ENCODE measurements at places on chromosomes 16 and 17.

- no peak for DNase-seq
Measured at GRCh38 chr16:70257391-70257790, 5.7 kb upstream of the EXOSC6 start.

DNA sequence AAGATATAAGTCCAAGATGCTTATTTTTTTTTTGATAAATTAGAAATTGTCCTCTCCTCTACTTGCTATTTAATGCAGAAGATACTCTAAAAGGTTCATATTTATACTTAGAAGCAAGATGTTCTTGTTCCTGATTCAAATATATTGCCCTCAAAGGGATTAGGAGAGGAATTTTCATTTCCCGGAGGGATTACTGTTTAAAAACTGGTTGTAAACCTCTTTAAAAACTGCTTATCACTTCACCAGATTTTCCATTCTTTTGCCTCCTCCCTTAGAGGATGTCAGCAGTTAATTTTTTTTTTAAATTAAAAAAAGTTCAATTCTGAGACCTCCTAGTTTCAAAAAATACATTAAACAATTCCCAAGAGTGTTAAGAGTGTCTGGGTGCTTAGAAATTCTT lies 2.8 kb downstream of the TENT4B start:
- no peak for DNase-seq

- DNase-seq: no peak
Measured at GRCh38 chr16:80294172-80294571, 246.6 kb upstream of the DYNLRB2 start.

DNA sequence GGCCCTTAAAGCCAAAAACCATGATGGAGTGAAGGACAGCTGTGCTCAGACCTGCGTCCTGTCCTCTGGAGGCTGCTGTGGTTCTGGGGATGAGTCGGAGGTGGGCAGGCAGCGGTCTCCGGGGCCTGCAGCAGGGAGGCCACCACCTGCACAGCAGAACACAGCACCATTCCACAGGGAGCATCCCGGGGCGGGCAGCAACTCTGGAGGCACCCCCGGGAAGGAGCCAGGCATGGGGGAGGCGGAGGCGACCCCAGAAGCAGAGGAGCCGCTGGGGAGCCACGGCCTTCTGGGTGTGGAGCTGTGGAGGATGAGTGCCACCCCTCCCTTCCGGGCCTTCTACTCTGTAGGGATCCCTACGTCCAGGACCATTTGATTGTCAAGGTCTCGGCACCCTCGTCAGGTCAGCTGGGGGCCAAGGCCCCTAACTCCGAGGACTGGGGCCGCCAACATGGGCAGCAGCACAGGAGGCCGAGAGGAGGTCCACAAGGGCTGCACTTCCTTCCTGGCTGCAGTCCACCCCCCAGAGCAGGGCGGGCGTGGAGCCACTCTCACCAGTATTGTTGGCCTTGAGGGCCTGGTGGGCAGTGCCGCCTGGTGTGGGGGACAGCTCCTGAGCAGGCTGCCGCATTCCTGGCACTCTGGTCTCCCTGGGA lies 23.8 kb downstream of the CEP131 start:
- no peak for DNase-seq

- no peak for DNase-seq
Measured at GRCh38 chr17:35693662-35694061, 37.8 kb upstream of the RASL10B start.

- no peak for DNase-seq
Measured at GRCh38 chr16:89586853-89587252, 11.3 kb downstream of the CPNE7 start.

DNA sequence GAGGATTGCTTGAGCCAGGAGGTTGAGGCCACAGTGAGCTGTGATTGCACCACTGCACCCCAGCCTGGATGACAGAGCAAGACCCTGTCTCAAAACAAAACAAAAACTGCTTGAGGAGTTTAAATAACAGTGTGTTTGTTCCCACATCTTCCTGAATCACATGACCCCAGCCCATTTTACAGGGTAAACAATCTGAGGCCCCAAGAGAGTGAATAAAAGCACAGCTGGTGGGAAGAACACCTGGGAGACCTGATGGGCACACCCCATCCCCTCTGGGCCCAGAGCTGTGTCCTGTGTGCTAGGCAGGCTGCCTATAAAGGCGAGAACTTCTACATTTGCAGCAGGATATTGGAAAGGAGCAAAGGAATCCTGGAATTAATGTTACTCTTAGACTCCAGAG lies 69.6 kb downstream of the PLXDC1 start:
- DNase-seq: no peak

- DNase-seq: no peak
Measured at GRCh38 chr17:8708025-8708461, 36.6 kb downstream of the CCDC42 start.

GRCh38 chr16:31080035-31080629 lies 5.9 kb downstream of the ZNF646 start:
- DNase-seq: no peak

DNA sequence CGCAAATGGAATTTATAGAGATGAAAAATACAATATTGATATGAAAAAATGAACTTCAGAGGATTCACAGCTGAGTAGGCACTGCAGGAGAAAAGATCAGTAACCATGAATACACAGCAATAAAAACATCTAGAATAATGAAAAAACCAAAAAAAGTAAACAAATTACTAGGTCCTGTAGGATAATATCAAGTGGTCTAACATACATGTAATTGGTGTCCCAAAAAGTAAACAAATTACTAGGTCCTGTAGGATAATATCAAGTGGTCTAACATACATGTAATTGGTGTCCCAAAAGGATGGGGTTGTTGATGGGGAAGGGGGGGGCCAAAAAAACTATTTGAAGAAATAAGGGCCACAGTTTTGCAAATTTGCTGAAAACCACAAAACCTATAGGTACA lies 43.4 kb downstream of the ZNF18 start:
- peak; percentile 14 for DNase-seq

DNA sequence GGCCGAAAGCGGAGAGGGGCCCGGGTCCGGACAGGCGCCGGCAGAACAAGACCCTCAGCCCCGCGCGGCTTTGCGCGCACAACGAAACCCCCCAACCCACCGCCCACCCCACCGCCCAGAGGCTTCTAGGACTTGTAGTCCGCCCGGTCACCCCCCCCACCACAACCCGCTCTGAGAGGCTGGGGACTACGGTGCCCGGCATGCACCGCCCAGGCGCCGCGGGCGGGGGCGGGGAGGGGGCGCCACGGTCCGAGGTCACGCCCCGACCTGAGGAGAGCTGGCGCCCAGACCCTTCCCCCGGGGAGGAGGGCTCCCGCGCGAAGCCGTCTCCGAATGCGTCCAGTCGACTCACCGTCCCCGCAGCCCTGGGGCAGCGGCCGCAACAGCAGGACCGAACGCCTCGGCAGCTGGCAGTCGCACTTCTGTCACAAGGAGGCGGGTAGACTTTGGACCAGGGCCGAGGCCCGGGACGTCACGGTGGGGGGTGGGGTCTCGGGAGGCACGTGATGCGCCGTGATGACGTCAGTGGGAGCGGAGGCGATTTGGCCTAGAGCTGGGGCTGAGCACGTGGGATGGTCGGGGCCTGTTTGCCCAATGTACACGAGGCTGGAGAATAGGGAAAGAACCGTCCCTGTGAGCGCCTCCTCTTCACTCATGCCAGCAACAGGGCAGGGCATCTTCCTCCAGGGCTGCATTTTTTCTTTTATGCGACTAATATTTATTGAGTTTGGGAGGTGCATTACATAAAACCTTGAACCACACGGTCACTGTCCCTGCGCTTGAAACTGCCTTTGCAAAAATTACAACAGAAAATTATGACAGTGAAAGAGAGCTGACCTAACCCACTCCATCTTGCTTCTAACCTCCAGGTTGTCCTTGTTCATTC lies at the start of gene CDIP1:
Gene CDIP1 (minus strand): TSS at position 424 of the 886 bp plus-strand sequence. CDS start 24,643 bp downstream, outside the sequence.
- DNase-seq: peak; percentile 95

GRCh38 chr16:25637236-25637635 lies 54.5 kb upstream of the HS3ST4 start:
- no peak for DNase-seq

DNA sequence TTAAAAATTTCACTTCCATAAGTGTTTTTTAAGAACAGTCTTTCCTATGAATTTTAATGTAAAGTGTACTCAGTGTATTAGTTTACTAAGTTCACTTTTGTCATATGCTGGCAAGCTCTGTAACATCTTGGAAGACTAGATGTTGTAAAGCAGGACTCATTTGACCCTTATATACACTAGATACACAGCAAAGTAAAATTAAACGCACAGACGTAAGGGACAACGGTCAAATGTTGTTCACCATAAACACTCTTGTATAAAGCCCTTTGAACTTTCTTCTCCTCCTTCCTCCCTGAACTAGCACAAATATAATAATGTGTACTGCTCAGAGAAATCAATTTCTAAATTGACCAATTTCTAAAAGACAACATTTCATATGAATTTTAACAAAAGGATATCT lies 7.0 kb upstream of the GOT2 start:
- no peak for DNase-seq

GRCh38 chr17:80695979-80696378 lies 151.3 kb downstream of the RPTOR start:
- no peak for DNase-seq

GRCh38 chr17:12180644-12181261 lies 160.1 kb downstream of the MAP2K4 start:
- DNase-seq: peak; percentile 63

- DNase-seq: no peak
Measured at GRCh38 chr17:37568350-37569053, 40.7 kb downstream of the SYNRG start.
